Stomach (tissue), 19 donors: ENCODE measurements at places on chromosomes 1 and 21. TPM values are rescaled to one million over a fixed set of nuclear protein-coding genes. Genes with fewer than 3 reads are reported as not detected.

DNA sequence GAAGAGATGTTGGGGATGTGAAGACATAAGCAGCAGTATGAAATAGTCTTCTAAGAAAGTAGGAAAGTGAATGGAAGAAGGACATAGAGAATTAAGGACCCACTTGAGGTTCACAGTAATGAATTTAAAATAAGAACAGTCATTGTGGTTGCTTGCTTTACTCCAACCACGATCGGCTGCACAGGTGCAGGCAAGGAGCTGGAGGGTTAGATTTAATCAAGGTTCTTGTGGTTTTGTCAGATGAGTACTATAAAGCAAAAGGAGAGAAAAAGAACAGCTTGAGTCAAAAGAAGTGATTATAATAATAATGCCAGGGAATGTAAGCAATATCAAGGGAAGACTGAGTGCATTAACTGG is 46.1 kb upstream of the RBM34 start:
- no peaks in the 10 kb centered on the region for H3K27me3 ChIP-seq
- H3K36me3 ChIP-seq, result peaks cover 63% of the 10 kb centered on the region
- no peak for DNase-seq
- no peak overlapping the region for H3K4me3 ChIP-seq
- no peaks in the 10 kb centered on the region for H3K4me1 ChIP-seq

DNA sequence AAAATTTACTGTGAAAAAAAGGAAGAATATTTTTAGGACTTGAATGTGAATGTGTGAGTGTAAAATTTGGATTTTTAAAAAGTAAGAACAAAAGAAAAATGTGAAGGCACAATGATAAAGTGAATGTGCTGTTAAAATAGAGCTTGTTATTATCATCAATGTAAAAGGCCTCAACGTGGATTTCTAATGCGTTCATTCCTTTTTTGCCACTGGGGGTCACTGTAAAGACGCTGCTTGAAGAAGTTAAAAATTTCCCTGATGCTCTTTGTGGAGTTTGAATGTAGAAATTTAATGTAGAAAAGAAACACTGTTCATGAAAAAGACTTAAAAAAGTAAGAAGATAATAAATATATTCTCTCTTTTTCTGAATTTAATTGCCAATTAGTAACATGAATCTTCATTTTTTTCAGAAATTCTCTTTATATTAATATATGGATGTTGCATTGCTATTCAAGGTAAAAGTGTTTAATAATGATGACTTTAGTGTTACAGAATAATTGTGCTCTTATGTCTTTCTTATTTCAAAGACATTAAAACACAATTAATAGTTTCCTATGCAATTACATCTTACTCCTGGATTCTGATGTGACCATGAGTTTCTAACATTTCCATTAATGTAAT is 161.5 kb downstream of the DNM3 start:
- H3K27me3 ChIP-seq, result no peaks in the 10 kb centered on the region
- no peaks in the 10 kb centered on the region for H3K36me3 ChIP-seq
- peak; percentile 85 for DNase-seq
- no peak overlapping the region for H3K27ac ChIP-seq
- no peak overlapping the region for H3K4me3 ChIP-seq

DNA sequence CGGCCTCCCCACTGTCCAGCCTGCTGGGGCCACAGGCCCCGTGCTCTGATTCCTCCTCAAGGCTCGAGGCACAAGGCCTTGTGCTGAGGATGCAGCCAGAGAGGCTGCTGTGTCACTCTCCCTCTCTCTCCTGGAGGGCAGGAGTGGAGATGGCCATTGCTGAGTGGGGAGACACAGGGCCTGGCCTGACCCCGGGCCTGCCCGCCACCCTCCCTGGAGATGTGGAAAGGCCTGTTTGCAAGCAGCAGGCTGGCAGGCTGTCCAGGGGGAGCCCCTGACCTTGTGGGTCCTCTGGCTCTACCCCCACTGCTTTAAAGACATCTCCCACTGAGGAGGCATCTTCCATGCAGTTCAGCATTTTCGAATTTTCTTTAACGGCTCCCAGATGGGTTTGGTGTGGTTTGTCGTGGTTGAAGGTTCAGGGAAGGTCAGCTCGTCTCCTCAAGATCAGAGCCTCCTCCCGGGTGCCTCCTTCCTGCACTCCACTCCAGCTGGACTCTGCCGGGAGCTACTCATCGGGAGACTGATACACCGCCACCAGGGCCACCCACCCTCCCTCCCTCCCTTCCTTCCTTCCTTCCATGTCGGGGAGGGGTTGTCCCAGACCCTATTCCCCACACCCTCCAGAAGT is 69.1 kb downstream of the SPSB1 start:
- H3K4me1 ChIP-seq, result peaks cover 14% of the 10 kb centered on the region
- H3K4me3 ChIP-seq, result no peak overlapping the region
- H3K27ac ChIP-seq, result no peak overlapping the region
- DNase-seq, result no peak
- H3K27me3 ChIP-seq, result no peaks in the 10 kb centered on the region

- peak overlapping the region; percentile 21 for H3K4me3 ChIP-seq
- DNase-seq, result no peak
- no peaks in the 10 kb centered on the region for H3K4me1 ChIP-seq
Observed at GRCh38 chr1:68600049-68600661, 103.3 kb upstream of the DEPDC1 start.

GRCh38 chr1:63615768-63616420 is 22.7 kb downstream of the PGM1 start:
- peak; percentile 87 for DNase-seq
- peaks cover 19% of the 10 kb centered on the region for H3K4me1 ChIP-seq
- H3K27me3 ChIP-seq, result no peaks in the 10 kb centered on the region
- H3K4me3 ChIP-seq, result no peak overlapping the region
- H3K36me3 ChIP-seq, result no peaks in the 10 kb centered on the region

- H3K4me1 ChIP-seq, result peaks cover 11% of the 10 kb centered on the region
- no peaks in the 10 kb centered on the region for H3K27me3 ChIP-seq
- peak; percentile 82 for DNase-seq
- no peaks in the 10 kb centered on the region for H3K36me3 ChIP-seq
- peak overlapping the region; percentile 50 for H3K4me3 ChIP-seq
- no peak overlapping the region for H3K27ac ChIP-seq
Observed at GRCh38 chr1:231603598-231604275, 22.9 kb upstream of the DISC1 start.

GRCh38 chr1:10687782-10688408 is 108.6 kb downstream of the CASZ1 start:
- H3K4me3 ChIP-seq, result no peak overlapping the region
- DNase-seq, result peak; percentile 27
- H3K4me1 ChIP-seq, result peaks cover 95% of the 10 kb centered on the region

GRCh38 chr21:16108561-16109075 is 378.8 kb downstream of the USP25 start:
- DNase-seq, result peak; percentile 19
- no peaks in the 10 kb centered on the region for H3K27me3 ChIP-seq
- no peak overlapping the region for H3K4me3 ChIP-seq
- no peaks in the 10 kb centered on the region for H3K4me1 ChIP-seq
- no peaks in the 10 kb centered on the region for H3K36me3 ChIP-seq
- no peak overlapping the region for H3K27ac ChIP-seq

GRCh38 chr1:94543893-94544635 is 2.5 kb upstream of the F3 start:
- no peak for DNase-seq
- no peak overlapping the region for H3K4me3 ChIP-seq
- H3K4me1 ChIP-seq, result peaks cover 50% of the 10 kb centered on the region
- H3K27me3 ChIP-seq, result no peaks in the 10 kb centered on the region

GRCh38 chr21:45410151-45410864 is 5.3 kb downstream of the COL18A1 start:
- H3K4me1 ChIP-seq, result no peaks in the 10 kb centered on the region
- H3K4me3 ChIP-seq, result no peak overlapping the region
- H3K27ac ChIP-seq, result peak overlapping the region; percentile 27
- no peak for DNase-seq
- no peaks in the 10 kb centered on the region for H3K36me3 ChIP-seq
- peaks cover 53% of the 10 kb centered on the region for H3K27me3 ChIP-seq

FASLG gene
- not detected for total RNA-seq

RIMKLA gene
- 12.7 TPM for total RNA-seq

BRINP3 gene
- total RNA-seq, result not detected

TCP10L gene
- total RNA-seq, result not detected

DYNLT4 gene
- total RNA-seq, result not detected

TFF2 gene
- total RNA-seq, result 152 TPM

LYST gene
- 37.3 TPM for total RNA-seq

PCNX2 gene
- total RNA-seq, result 34.4 TPM

MSH4 gene
- 0.18 TPM for total RNA-seq

HOOK1 gene
- total RNA-seq, result 1.8 TPM
